ENCODE measurements at places on chromosomes 6 and 20.
A peak's percentile ranks its signal among the peaks of the same experiment; 100 is the strongest.

DNA sequence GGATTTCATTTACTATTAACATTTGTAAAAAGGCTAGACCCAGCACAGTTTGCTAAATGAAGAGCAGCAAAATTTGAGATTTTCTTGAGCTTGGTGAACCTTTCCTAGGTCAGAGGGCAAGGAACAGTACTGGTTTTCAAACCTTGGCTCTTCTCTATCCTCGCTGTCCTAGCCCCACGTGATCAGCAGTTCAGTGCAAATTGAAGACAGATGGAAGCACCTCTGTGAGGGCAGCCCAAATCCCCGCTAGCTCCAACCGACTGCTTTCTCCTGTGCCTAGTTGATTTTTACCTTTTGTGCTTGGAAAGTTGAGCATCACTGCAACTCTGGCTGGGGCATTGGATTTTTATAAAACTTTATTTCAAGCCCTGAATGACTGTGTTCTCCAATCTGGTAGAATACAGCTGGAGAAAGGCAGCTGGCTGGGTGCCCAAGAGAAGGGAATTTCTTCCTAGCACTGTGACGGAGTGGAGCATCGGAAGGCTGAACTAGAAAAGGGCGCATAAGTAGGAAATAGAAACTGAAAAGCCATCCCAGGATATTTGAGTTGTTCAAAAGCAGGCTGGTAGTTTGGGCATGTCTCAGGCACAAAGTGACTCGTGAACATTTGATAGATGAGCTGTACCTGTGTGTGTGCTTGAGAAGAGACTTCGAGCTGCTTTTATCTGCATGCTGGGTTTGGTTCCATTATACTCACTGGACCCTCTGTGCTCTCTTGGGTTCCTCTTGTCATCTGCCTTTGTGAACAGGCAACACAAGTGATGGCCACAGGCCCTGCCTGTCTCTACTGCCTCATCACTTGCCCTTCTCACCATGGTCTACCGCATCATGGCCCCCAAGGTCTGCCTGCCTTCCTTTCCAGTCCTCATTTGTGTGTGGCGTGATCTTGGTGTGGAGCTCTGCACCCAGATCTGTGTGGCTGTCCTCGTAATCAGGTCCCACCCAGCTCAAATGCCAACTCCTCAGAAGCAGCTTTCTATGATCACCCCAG lies 2.3 kb downstream of the RNF114 start:
- peak; percentile 83 for DNase-seq

DNA sequence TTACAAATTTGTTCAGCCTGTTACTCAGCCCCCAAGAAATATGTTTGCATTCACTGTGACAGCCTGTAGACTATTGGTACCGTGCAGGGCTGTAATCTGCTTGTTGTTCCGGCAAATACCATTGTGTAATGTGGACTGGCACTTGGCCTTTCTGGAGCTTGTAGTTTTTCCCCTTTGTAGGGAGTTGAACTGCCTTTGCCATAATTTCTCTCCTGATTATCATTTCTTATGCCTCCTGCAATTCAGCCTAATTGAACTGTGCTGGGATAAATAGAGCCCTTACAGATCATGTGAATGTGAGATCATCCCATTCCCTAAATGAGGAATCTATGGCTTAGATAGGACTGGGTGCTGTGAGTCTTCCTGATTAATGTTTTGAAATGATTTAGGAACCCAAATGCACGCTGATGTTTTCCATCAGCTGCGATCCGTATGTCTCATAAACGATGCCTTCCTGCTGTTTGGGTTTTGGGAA lies 185.1 kb downstream of the JARID2 start:
- DNase-seq = peak; percentile 52

GRCh38 chr6:118980063-118980462 lies 45.1 kb upstream of the MCM9 start:
- DNase-seq = peak; percentile 29

DNA sequence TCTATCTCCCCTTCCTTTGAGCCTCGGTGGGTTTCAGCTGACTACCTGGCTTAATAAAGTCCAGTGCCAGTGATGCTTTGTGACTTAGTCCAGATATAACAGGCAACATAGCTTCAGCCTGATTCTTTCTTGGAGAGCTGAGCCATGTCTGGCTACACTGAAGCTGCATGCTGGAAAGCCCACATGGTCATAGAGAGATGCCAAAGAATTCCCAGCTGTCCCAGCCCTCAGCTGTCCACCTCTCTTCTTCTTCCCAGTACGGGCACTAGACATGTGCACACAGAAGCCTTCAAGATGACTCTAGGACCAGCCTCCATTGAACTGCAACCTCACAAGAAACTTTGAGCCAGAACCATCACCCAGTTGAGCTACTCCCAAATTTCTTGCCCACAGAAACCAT lies 154.1 kb upstream of the MYLIP start:
- no peak for DNase-seq

- peak; percentile 70 for DNase-seq
Measured at GRCh38 chr6:159989492-159990480, 20.9 kb downstream of the IGF2R start.

DNA sequence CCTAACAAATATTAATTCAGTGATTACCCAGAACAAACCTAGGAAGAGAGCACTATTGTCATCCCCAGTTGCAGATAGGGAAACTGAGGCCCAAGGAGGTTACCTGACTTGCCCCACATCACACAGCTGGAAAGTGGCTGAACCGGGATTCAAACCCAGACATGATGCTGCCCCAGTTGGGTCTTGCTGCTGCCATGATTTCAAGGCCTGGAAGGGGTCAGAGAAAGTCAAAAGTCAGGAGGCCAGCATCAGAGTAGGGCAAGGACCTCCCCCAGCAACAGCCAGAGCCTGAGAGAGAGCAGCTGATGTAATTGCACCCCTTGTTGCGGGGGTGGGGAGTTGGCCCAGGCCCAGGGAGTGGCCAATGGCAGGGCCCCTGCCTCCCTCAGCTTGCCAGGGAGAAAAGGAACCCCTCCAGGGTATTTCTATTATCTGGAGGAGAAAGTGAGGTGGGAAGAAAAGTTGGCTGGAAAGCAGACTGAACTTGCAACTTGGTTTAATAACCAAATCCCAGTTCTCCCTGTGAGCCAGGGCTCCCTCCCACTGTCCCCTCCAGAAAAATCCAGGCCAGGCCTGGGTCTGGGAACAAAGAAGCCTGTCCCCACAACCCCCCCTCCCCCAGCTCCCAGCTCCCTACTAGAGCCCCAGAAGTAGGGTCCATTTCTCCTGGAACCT lies 83.6 kb downstream of the MRPL14 start:
- no peak for DNase-seq
